ENCODE measurements at places on chromosomes 4 and X. TPM values are rescaled to one million over a fixed set of nuclear protein-coding genes. Genes with fewer than 3 reads are reported as not detected.

The NSD2 gene
- polyA plus RNA-seq, result 9.4 TPM

DNA sequence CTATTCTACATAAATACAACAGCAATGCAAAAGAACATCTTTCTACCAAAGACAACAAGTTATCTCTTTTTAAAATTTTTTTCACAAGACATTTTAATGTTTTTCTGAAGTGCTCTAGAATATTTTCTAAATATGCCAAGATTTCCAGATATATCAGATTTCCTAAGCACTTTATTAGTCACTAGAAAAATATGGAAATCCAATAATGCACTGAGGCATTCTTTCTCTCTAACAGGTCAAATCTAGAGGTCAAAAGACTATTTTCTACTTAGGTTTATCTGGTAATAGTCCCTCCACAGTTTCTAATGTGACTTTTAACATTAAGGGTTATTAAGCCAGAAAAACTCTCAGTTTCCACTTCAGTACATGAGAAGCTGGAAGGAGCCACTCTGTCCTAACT is 1041.2 kb upstream of the INTU start:
- no peak for DNase-seq

DNA sequence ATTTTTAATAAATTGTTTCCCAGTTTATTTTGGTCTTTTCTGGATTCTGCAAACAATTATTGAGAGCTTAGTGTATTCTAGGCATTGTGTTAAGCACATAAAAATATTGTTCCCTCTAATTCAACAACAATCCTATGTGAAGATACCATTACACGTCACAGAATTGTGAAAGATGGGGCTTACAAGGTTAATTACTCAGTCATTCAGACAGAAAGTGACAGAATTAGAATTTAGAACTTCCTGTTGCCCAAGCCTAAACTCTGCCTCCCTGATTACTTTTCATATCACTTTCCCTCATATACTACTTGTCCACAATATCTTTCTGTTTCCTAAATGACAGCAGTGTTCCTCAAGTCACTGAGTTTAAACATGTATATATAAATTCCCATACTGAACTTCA is 186.7 kb upstream of the VEGFC start:
- DNase-seq, result no peak

GRCh38 chr4:141133146-141133998 is at the start of gene RNF150:
Gene RNF150, minus strand, starts transcription at chr4:141133469.
- DNase-seq, result peak; percentile 60

- DNase-seq, result no peak
These were observed 220.1 kb upstream of the PSAPL1 start for GRCh38 chr4:7654550-7655445.

DNA sequence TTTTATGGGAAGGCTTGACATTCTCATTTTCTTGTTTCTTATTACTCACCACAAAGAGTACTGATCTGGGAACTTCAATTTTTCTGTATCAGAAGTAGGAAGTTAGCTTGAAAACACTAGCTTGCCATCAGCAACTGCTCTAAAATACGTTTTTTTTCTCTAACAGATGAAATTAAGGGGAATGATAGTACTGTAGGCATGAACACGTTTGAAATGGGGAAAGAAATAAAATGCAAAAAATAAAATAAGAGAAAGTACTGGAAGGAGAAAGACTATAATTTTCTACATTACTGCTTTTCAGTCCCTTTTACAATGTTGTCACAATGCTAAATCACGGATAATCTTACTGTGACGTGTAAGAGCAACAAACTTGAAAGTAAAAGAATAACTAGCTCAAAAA is 1.5 kb downstream of the RADX start:
- no peak for DNase-seq

The CXXC4 gene
- polyA plus RNA-seq, result 0.50 TPM

DNA sequence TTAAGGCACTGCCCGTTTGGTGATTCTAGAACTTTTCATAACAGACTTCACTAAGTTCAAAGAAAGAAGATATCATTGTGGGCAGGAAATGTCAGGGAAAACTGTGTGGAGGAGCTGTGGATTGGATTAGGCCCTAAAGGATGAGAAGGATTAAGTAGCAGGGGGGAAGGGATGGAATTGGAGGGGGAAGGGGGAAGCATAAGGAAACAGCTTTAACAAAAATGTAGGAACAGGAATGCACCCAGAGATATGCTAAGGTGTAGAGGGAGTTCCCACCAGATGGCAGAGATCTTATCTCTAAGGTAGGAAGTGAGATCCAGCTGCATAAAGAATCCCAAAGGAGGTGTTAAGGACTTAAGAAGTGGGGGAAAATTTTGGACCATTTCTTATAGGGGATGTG is 114.5 kb downstream of the LARP7 start:
- no peak for DNase-seq

The VSIG4 gene
- polyA plus RNA-seq, result 31.9 TPM

The STARD8 gene
- polyA plus RNA-seq, result 0.93 TPM

The CAPN6 gene
- polyA plus RNA-seq, result 1.1 TPM

DNA sequence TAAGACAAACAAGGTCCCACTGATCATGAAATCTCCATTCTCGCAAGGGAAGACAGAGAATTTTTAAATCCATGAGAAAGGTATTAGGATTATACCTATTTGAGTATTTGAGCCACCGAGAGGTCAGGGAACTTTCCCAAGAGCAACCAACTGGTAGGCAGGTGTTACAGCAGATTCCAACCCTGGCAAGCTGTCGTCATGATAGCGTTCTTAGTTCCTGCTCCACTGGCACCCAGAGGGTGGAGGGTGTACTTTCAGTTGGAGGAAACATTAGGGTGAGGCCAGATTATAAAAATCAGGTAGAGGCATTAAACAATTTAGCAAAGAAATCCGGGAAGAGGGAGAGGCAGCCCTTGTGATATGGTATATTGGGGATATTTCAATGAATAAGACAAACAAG is 23.3 kb downstream of the COQ2 start:
- DNase-seq, result no peak

GRCh38 chr4:156673483-156673882 is 298.1 kb downstream of the PDGFC start:
- DNase-seq, result no peak

The RRH gene
- not detected for polyA plus RNA-seq

The MFSD8 gene
- polyA plus RNA-seq, result 15.8 TPM

The IL2 gene
- not detected for polyA plus RNA-seq

- DNase-seq, result peak; percentile 9
These were observed 16.0 kb downstream of the GSPT2 start for GRCh38 chrX:51759055-51759839.

- DNase-seq, result no peak
These were observed 1.4 kb downstream of the KLHL5 start for GRCh38 chr4:39063430-39063829.
